ENCODE measurements at places on chromosomes 11 and 22.

GRCh38 chr11:119880143-119880542 is 151.1 kb upstream of the NECTIN1 start:
- H3K36me3 ChIP-seq = no peaks in the 10 kb centered on the region
- DNase-seq = peak; percentile 52
- no peak overlapping the region for H3K27ac ChIP-seq
- H3K27me3 ChIP-seq = no peaks in the 10 kb centered on the region
- H3K4me3 ChIP-seq = no peak overlapping the region
- no peaks in the 10 kb centered on the region for H3K4me1 ChIP-seq

DNA sequence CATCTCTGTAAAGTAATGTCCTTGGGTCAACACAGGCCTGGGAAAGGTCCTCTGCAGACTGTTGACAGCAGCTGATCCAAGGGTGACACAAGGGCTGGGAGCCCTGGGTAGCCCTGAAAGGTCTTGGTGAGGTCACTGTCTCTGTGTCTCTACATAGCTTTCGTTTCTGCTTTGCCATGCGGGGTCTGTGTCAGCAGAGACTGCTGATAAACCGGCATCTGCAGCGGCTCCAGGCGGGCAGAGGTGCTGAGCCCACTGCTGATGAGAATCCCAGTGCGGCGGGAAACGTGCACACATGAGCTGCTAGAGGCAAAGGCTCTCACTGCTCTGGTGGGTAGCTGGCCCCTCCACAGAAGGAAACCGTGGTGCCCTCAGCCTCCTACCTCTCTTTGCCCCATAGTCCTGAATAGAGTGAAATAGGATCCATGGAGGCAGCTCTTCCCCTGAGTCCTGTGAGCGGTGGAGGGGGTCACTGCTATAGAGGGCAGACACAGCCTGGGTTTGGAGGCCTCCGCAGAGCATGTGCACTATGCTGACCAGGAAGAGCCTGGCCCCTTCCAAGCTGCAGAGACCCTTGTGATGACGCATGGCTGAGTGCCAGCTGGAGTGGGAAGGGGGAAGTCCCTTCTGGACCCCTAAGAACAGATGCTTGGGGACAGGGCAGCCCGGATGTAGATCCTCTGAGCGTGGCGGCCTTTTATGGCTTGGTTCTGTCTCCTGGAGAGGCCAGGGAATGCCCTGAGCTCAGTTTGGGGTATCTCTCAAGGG is 17.8 kb upstream of the ST3GAL4 start:
- H3K36me3 ChIP-seq = peaks cover 16% of the 10 kb centered on the region
- H3K4me1 ChIP-seq = no peaks in the 10 kb centered on the region
- H3K4me3 ChIP-seq = no peak overlapping the region
- H3K27ac ChIP-seq = no peak overlapping the region
- H3K27me3 ChIP-seq = no peaks in the 10 kb centered on the region

DNA sequence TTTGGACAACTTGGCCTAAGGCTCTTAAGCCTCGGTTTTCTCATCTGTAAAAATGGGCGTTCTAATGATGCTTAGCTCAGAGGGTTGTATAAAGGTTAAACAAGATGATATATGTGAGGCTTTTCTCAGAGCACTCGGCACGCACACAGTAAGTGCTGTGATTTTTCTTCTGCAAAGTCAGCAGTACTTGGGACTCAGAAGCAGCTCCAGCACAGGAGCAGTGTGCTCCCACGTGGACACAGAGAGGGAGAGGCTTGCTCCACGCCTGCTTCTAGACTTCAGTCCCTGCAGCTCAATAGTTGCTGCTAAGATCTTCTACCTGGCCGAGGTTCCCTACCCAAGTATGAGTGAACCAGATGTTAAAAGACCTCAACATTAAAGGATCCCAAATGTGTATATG is 39.9 kb upstream of the PHF21A start:
- no peak overlapping the region for H3K4me3 ChIP-seq
- H3K27ac ChIP-seq = no peak overlapping the region
- peaks cover 3% of the 10 kb centered on the region for H3K4me1 ChIP-seq
- no peak for DNase-seq

- no peak overlapping the region for H3K27ac ChIP-seq
- no peaks in the 10 kb centered on the region for H3K27me3 ChIP-seq
- H3K4me3 ChIP-seq = no peak overlapping the region
- H3K4me1 ChIP-seq = no peaks in the 10 kb centered on the region
- no peaks in the 10 kb centered on the region for H3K36me3 ChIP-seq
Observed at GRCh38 chr11:75919525-75919924, 104.5 kb downstream of the UVRAG start.

GRCh38 chr11:67576735-67577475 is 6.7 kb upstream of the GSTP1 start:
- no peak overlapping the region for H3K4me3 ChIP-seq
- H3K27me3 ChIP-seq = no peaks in the 10 kb centered on the region
- peaks cover 3% of the 10 kb centered on the region for H3K4me1 ChIP-seq

- H3K4me1 ChIP-seq = no peaks in the 10 kb centered on the region
- no peak overlapping the region for H3K27ac ChIP-seq
- H3K36me3 ChIP-seq = no peaks in the 10 kb centered on the region
- H3K27me3 ChIP-seq = no peaks in the 10 kb centered on the region
- no peak overlapping the region for H3K4me3 ChIP-seq
Observed at GRCh38 chr11:134655189-134655989, 243.3 kb upstream of the B3GAT1 start.

GRCh38 chr22:33038131-33038772 is 19.9 kb downstream of the SYN3 start:
- no peak overlapping the region for H3K4me3 ChIP-seq
- H3K36me3 ChIP-seq = peaks cover 40% of the 10 kb centered on the region
- H3K27me3 ChIP-seq = peaks cover 2% of the 10 kb centered on the region
- no peak overlapping the region for H3K27ac ChIP-seq
- DNase-seq = no peak

GRCh38 chr11:124942466-124943253 is 6.8 kb upstream of the HEPACAM start:
- H3K27ac ChIP-seq = no peak overlapping the region
- no peaks in the 10 kb centered on the region for H3K4me1 ChIP-seq
- DNase-seq = no peak
- no peaks in the 10 kb centered on the region for H3K36me3 ChIP-seq
- H3K4me3 ChIP-seq = no peak overlapping the region

Measured in H9 (cell line).